ENCODE measurements at places on chromosomes 1 and 21.

GRCh38 chr1:36572142-36572715, 89.5 kb upstream of the CSF3R start:
- DNase-seq: no peak

- no peak for DNase-seq
Measured at GRCh38 chr1:28326984-28327383, 1.9 kb upstream of the MED18 start.

DNA sequence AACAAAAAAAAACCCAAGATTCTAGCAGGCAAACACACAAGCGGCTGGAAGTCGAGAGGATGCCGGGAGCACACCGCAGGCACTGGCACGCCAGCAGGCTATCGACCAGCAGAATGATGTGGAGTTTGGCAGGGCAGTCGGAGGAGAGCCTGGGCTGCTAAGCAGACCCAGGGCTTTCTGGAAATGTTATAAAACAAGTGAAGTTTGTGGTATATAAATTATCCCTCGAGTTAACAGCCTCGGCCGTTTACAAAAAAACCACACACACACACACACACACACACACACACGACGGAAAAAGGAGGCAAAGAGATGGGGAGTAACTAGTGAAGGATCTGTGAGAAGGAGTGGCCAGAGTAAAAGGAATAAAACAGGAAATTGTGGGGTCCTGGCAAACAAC, 87.2 kb upstream of the IVNS1ABP start:
- peak; percentile 11 for DNase-seq

DNA sequence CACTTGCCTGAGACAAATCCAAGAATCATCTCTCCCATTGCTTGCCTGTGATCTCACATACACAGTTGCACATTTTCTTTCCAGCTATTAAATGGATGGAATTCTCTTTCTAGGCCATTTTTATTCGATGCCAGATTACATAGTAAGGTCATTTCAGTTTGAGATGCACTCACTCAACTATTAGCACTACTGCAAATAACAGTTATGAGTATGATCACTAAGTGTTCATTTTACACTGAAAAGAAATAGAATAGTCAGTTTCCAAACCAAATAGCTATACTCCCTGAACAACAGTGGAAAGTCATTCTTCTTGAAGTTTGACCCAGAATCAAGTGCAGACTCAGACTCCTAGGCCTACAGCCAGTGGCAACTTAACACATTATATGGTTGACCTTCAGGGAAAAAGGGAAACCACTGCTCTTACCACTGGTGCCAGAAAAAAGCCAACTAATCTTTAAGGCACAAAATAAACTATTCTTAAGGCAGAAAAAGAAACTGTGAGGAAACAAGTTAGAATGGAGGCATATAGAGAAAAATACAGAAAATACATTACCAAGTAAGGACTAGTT, 31.5 kb downstream of the WNT2B start:
- no peak for DNase-seq

DNA sequence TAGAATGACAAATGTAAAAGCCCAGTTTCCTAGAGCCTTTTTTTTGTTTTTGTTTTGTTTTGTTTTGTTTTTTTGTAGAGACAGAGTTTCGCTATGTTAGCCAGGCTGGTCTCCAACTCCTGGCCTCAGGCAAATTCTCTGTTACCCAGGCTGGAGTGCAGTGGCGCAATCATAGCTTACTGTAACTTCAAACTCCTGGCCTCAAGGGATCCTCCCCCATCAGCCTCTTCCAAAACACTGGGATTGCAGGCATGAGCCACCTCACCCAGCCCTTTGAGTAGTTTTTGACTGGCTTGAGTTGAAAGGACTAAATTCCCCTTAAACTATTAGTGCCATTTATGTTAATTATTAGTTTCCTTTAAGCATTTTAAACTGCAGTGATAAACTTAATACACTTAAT, 28.8 kb upstream of the ZBTB18 start:
- DNase-seq: no peak

DNA sequence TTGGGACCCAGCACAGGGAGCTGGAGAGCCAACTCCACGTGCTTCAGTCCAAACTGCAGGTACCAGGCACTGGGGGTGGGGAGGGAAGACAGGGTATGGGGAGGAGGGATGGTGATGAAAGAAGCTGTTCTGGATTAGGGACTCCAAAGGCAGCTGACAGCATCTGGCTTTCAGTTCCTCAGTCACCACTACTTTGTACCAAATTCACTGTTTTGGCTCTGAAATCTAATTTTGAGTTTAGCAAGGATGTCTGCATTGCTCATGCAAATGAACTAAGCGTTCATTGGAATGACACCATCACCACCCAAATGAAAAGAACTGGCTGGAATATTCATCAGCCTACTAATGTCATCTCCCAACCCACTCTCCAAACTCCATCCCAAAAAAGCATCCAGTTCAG, 8.7 kb downstream of the C1orf74 start:
- DNase-seq: no peak

- DNase-seq: no peak
Measured at GRCh38 chr21:41927727-41928409, 25.9 kb downstream of the C2CD2 start.

- no peak for DNase-seq
Measured at GRCh38 chr1:155553349-155553748, 9.3 kb downstream of the ASH1L start.

DNA sequence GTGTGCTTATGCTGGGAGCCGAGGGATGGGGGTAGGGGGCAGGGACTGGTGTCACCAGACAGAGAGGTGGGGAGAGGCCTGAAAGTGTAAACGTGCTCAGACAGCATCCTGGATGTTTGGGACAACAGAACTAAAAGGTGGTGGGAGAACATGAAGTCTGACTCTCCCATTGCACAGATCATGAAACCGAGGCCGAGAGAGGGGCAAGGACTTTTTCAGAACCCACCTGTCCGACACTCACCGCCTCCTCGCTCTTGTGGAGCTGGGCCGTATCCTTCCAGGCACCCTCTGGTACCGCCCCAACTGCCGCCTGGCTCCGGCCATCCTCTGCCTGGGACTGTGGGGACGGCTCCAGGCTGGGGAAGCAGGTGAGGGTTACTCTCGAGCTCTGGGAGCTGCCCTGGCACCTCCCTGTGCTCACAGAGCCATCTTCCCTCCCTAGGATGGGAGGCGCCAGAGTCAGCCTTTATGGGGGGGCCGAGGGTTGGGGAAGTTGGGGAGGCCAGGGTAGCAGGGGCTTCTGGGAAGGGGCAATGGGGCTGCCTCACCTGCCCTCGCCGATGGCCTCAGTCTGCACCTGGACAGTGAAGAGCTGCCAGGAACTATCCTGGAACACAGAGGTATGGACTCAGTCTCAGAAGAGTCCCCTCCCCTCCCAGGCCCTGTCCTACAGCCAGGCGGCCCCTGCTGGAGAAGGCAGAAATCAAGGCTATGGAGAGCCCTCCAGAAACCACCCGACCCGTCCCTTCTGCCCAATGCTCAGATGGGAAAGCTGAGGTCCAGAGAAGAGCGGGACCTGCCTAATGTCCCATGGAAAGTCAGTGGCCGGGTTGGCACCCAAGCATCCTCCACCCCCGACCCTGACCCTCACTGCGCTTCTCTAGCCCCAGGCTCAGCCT, 7.0 kb downstream of the ATP13A2 start:
- DNase-seq: no peak

DNA sequence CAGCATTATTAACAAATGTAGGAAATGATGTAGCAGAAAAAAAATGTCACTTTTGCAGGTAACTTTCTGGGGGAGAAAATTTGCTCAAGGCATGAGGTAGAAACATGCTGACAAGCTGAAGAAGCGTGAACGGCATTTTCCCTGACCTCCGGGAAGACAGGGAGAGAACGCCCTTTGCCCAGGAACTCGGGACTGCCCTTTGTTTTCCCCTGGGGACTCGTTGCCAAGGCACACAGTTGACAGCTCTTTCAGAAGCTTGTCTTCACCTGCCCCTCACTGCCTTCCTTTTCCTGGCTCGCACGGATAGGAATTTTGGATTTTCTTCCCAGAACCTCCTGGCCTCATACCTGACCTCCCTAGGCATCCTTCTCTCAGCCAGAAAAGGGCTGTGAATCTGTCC, 52.7 kb upstream of the COA6 start:
- no peak for DNase-seq

DNA sequence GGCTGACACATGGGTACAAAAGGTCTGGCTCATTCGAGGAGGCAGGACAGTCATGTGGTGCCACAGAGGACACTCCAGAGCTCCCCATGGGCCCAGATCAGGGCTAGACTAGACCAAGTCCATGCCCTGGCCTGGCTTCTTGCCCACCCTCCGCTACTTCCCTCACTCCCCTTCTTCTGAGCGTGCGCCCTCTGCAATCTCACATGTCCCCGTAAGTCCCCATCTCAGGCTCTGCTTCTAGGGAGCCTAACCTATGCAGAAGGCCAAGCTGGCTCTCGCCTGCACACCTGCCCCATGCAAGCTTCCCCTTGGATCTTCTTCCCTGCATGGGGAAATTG, 553.6 kb downstream of the PTPRU start:
- DNase-seq: no peak

DNA sequence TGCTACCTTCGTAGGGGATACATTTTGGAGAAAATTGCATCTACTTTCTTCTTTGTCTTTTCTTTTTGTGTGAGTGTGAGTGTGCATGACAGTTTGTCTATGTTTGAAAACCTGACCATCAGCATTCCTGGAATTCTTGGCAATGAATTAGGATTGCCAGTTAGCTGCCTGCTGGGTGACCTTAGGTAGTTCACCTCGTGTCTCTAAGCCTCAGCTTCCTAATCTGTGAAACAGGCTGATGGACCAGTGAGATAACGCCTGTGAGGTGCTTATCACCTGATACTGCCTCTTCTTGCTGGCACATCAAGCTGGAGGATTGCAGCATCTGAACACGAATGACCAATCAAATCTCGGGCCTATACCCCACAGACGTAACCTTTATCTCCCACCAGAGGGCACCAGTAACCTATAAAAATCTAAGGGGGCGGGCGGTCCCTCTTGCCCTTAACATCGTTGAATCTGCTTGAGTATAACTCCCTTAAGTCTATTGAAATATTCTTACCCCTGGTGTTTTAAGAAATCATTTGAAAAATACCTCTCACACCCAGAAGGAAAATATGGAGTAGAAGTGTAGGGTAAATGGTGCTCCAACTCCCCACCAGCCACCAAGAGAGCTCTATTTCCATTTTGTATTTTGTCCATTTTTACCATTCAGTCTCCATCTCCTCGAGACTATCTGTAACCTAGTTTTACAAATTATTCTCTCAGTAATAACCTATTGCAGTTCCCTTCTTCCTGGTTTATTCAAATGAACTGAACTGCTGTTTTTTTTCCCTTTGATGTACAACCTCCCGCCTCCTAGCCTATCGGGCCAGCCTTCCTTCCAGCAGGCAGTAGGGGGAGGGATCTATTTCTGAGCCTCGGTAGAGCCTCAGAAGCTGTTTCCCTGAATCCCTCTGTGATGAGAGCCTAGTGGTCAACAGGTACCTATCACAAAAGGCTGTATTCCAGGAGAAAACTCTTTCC, 49.7 kb downstream of the MDM4 start:
- DNase-seq: peak; percentile 63

- no peak for DNase-seq
Measured at GRCh38 chr1:217590598-217590997, 40.3 kb downstream of the GPATCH2 start.

All from brain microvascular endothelial cell (primary cell).